Renal cortex interstitium (tissue), 15 donors: ENCODE measurements at places on chromosomes 1 and 21. TPM values are rescaled to one million over a fixed set of nuclear protein-coding genes. Genes with fewer than 3 reads are reported as not detected.

DNA sequence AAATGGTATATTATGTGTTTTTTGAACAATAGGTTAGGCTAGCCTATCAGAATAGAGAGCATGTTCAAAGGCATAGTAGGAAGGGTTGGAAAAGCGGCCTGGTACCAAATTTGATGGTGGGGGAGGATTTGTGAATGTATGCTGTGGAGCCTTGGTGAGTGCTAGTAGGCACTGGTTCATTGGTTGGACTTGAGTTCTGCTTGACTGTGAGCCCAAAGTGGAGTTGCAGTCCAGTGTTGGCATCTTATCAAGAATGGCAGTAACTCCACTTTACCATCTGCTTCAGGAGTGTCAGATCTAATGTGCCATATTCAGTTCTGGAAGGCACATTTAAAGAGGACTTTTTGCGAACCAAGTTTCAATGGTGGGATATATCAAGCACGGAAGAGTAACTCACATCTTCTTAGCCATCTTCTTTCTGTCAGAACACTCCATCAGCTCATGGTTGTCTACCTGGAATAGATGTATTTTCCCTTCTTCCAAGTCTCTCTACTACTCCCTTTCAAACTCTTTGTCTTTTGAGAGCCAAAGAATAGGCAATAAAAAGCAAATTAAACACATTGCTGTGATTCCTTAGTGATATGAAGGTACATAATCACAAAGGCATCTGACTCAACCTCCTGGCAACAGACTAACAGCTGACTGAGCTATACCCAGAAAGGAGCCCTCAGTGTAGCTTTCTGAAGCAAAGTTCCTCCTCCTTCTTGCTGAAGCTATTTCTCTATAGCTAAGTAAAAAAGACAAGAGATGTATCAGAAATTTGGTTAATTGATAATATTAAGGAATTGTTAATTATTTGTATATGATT lies 21.7 kb downstream of the LRRC8B start:
- no peak for DNase-seq

The CDC42BPA gene
- 38.6 TPM for polyA plus RNA-seq

The ZNF697 gene
- 19.8 TPM for polyA plus RNA-seq

The FAM163A gene
- polyA plus RNA-seq, result 0.90 TPM

DNA sequence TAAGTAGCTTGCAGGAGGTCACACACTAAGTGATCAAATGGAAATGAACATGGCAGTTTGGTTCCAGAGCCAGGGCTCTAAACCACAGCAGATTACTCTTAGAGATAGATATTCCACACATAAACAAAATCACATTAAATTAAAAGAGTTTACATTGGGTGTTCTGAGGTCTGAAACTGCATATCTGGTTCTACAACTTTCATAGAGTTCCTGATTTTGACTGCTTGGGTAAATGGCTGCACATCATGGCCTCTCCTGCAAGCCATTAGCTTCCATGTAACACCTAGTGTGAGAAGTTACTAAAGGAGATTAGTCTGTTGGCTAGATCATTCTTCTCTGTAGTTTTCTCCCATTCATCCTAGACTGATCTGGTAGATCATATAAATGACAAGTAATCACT lies 12.8 kb upstream of the XCL2 start:
- no peak for DNase-seq

The CA6 gene
- 0.14 TPM for polyA plus RNA-seq
